HCT116 (cell line): ENCODE measurements at places on chromosomes 12 and 14. TPM values are rescaled to one million over a fixed set of nuclear protein-coding genes. Genes with fewer than 3 reads are reported as not detected.

DNA sequence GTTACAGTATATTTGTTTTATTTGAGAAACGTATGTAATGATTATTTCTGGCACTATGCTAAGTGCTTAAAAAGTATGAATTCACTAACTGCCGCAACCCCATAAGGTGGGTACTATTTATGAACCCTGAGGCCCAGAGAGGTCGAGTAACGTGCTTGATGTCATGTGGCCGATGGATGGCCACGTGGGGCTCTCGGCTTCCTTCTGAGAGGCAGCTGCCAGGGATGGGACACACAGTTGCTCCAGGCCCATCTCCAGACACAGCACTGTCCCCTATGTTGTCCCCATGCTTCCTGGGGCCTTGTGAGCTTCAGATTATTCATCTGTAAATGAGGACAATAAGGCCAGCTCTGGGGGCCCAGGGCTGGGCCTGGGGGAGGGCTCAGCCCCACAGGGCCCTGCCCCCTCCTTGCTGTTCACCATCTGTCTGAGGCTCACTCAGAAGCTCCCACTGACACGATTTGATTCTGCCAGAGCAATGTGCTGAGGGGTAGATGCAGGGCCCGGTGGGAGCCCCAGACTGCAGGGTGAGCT, 115.0 kb downstream of the CALM1 start:
- H3K4me3 ChIP-seq, result no peak overlapping the region
- no peaks in the 10 kb centered on the region for H3K36me3 ChIP-seq
- H3K27ac ChIP-seq, result no peak overlapping the region; the same call in 1 of the 2 replicates
- no peak for DNase-seq
- peaks cover 35% of the 10 kb centered on the region for H3K4me1 ChIP-seq

ERP27 gene
- total RNA-seq, result 0.39 TPM

DNA sequence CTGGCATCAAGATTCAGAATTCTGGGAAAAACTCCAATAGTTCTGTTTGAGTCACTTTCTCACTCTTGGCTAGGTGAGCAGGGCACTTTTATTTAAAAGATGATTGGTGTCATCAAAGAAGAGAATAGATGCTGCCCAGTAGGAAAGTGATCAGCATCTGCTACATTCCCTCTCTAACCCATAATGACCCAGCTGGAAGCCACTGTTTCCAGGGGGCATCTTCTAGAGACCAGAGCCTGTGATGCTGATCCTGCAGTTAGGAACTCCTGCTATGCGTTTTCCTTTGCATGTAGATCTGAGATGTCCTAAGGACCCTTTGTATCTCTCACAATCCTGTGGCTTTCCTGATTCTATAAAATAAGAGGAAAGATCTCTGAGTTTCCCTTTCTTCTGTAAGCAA, 79.9 kb upstream of the TMTC1 start:
- no peak for DNase-seq
- no peaks in the 10 kb centered on the region for H3K36me3 ChIP-seq
- no peak overlapping the region for H3K27ac ChIP-seq
- no peak overlapping the region for H3K4me3 ChIP-seq

- no peak overlapping the region for H3K4me3 ChIP-seq
- H3K36me3 ChIP-seq, result no peaks in the 10 kb centered on the region
Observed at GRCh38 chr14:92414690-92415445, 91.9 kb downstream of the SLC24A4 start.
